ENCODE measurements at places on chromosomes 12 and 14.
A peak's percentile ranks its signal among the peaks of the same experiment; 100 is the strongest.

DNA sequence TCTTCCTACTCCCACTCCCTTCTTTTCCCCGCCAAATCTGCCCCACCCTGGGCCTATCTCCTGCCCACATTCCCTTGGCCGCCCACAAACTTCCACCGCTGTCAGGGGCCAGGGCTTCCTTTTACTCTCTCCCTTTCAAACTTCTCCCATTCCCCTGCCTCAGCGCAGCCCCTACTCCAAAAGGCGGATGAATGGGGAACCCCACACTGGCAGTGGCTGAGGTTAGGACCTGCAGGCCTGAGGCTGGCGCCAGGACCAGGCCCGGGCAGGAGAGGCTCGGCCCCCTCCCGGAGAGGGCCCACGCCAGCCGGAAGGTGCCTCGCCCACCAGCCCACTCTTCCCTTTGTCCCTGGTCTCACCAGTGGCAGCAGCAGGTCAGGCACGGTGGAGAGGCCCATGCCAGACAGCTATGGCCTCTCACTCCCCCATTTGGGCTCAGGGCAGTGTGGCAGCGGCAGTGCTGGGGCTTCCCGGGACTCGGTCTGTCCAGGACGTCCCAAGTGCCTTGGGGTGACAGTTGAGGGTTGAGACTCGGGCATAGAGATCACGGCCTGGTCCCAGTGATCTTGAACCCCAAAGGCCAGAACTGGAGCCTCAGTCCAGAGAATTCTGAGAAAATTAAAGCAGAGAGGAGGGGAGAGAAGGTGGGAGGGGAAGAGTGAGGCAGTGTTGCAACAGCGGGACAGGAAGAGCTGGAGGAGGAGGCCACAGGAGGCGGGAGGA lies at the start of gene TNFRSF1A:
TNFRSF1A (minus strand) TSS at position 660 of the 723 bp plus-strand sequence; CDS start at position 398, 262 bp downstream.
- H3K4me3 ChIP-seq, result peak within 1 kb of the TSS; percentile 98
- peaks cover 54% of the 10 kb centered on the region for H3K4me1 ChIP-seq
- DNase-seq, result peak; percentile 83
- peak within 1 kb of the TSS; percentile 97 for H3K27ac ChIP-seq

DNA sequence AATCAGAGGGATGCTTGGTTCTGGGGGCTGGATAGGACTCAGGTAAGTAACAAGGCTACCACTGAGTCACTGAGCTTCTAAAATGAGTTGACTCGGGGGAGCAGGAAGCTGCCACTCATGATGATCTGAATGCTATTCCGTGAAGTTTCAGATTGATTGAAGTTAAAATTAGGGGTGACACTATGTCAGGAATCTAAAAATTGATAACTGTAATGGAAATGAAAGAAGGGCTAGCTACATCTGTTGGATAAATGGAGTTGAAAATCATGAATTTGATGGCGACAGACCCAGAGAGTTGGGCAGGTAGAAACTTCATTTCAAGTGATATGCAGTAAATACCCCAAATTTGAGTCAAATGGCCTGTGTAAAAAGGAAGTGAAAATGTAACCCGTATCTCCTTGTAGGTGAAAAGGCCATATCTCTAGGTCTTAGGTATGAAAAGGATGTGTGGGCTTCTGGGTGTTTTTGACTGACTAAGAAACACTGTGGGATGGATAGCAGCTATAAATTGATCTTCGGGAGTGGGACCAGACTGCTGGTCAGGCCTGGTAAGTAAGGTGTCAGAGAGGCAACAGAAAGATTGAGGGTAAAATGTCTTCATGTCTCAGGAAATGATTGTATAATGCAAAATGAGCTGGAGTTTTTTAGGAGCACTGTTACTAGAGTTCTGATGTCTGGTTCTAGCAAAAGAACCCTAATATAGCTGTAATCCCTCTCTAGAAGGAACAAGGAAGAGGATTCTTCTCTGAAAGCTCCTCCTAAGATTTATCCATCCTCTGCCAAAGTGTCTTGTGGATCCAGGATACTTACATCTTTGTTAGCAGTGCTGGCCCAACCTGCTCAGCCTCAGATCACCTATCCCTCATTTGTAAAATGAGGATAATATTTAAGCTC lies 57.3 kb downstream of the DAD1 start:
- H3K27me3 ChIP-seq, result no peaks in the 10 kb centered on the region
- H3K4me1 ChIP-seq, result peaks cover 4% of the 10 kb centered on the region
- DNase-seq, result no peak
- no peaks in the 10 kb centered on the region for H3K36me3 ChIP-seq
- H3K27ac ChIP-seq, result no peak overlapping the region
- no peak overlapping the region for H3K4me3 ChIP-seq

DNA sequence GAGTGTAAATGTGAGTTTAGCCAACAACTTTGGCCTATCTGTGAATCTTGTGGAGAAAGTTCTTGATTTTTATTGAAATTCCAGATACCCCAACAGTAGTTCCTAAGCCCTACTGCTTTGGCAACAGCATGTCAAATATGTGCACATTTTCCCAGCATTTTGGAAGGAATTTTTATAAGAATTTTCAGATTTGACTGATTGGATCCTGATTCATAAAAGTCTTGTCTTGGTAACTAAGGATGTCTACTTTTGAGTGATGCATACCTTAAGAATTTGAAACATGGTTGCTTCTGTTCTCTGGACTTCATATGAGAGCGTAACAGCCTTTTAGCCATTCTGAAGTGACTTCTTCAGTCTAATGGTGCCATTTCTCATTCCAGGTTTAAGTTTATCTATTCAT lies 106.7 kb downstream of the ANO4 start:
- no peak overlapping the region for H3K27ac ChIP-seq
- H3K27me3 ChIP-seq, result no peaks in the 10 kb centered on the region
- DNase-seq, result no peak

GRCh38 chr14:66131111-66131510 lies 355.1 kb upstream of the CCDC196 start:
- H3K27ac ChIP-seq, result no peak overlapping the region
- DNase-seq, result no peak
- no peaks in the 10 kb centered on the region for H3K36me3 ChIP-seq
- no peak overlapping the region for H3K4me3 ChIP-seq

Measured in lung (tissue), 17 donors.